ENCODE measurements at places on chromosomes 6 and 20. TPM values are rescaled to one million over a fixed set of nuclear protein-coding genes. Genes with fewer than 3 reads are reported as not detected.

ME1 gene
- 1.3 TPM for total RNA-seq

SYNCRIP gene
- total RNA-seq = 150 TPM

CALHM4 gene
- total RNA-seq = not detected

FOXF2 gene
- not detected for total RNA-seq

FAM184A gene
- 0.43 TPM for total RNA-seq

EIF6 gene
- total RNA-seq = 233 TPM

DUSP15 gene
- not detected for total RNA-seq

ERVFRD-1 gene
- not detected for total RNA-seq

GTSF1L gene
- total RNA-seq = not detected

MYT1 gene
- total RNA-seq = not detected

SGK2 gene
- total RNA-seq = 0.57 TPM

SPEF1 gene
- 0.36 TPM for total RNA-seq

GNMT gene
- 1.1 TPM for total RNA-seq

DSP gene
- not detected for total RNA-seq

REM1 gene
- total RNA-seq = not detected

EDN1 gene
- total RNA-seq = not detected

Data from natural killer cell treated with Interleukin-12 subunit alpha and Interleukin-12 subunit beta and Interleukin-15 and Interleukin-18, amount 100 ng/mL, for 72 hours (primary cell).